Midbrain (tissue), 1 donor: ENCODE measurements at places on chromosomes 2 and 18.
A peak's percentile ranks its signal among the peaks of the same experiment; 100 is the strongest.

DNA sequence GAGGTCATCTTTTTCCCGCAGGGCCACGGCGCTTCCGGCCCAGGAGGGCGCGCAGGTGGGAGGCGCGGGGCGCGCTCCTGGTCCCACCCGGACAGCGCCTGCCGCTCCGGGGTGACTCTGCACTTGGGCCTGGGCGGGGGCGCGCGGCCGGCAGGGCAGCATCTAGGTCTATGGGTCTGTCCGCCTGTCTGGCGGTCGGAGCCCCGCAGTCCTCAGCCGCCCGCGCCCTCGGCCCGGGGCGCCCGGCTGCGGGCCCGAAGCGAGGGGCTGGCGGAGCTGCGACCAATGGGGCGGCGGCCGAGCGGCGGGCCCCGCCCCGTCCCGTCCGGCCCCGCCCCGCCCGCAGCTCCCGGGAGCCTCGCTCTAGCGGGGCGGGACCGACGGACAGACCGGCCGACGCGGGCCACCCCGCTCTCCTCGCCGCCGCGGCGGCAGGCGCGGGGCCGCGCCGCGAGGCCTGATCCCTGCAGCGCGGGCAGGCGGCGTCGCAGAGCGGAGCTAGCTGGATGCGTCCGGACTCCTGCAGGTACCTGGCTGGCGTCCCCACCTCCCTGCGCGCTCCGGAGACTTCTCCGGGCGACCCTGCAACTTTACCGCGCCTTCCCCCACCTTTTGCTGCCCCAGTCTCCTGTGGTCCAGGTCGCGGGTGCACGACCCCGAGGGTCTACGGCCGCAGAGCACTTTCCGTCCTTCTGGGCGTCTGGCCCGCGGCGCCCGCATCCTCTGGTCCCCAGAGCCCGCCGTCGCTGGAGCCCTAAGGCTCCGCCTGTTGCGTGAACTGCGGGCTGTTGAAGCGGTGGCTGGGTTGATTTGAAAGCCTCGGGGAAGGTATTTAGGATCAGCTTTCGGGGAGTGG lies at the start of gene KCNS3:
TSS of gene KCNS3 (plus strand) at position 387 of the 856 bp plus-strand sequence. CDS start 52,342 bp downstream, outside the sequence.
- DNase-seq = peak; percentile 42

GRCh38 chr2:6932828-6933227 lies 15.6 kb downstream of the RNF144A start:
- peak; percentile 53 for DNase-seq

DNA sequence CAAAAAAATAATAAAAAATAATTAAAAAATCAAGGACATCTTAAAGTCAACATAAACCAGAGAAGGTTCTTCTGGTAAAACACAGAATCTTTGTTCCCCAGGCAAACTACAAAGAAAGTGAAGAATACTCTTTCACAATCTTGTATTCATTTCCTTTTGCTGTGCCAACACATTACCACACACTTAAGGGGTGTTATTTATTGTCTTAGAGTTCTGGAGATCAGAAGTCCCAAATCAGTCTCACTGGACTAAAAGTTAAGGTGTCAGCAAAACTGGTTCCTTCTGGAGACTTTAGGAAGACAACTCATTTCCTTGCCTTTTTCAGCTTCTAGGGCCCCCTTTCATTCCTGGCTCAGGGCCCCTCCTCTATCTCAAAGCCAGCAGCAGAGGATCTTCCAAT lies 12.2 kb upstream of the CAB39 start:
- peak; percentile 33 for DNase-seq

GRCh38 chr2:46780801-46781445 lies 134.7 kb downstream of the MCFD2 start:
- no peak for DNase-seq

DNA sequence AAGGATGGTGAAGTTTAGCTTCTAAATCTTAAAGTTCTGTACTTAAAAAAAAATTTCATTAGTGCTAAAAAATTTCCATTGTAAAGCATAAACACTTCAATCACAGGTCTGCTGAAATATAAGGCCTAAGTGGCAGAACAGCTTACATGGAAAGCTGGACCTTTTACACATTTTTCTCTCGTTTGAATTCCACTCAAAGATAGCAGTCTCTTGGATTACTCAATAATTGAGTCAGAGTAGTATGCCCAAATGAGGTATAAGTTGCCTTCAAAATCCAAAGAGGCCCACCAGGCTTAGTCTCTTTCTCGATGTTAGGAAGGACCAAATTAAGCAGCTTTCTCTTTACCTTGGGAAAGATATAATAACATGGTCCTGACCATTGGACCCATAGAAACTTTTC lies 220.4 kb upstream of the CWC22 start:
- DNase-seq = no peak

DNA sequence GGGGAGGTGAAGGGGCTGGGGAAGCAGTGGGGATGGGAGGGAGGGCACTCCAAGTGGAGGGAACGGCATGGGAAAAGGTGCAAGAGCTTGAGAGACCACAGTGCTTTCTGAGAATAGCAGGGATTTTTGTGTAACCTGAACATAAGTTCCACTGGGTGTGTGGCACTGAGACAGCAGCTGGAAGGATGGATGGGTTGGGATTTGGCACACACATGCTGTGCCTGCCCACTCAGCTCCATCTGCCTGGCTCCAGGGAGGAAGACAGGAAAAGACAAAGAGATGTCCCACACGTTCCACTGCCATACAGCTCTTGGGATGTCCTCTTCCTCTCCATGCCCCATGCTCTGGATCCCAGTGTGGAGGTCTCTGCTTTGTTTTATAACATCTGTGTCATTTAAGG lies 114.1 kb upstream of the TEX51 start:
- no peak for DNase-seq

- DNase-seq = no peak
Measured at GRCh38 chr2:237075749-237076599, 9.7 kb upstream of the COPS8 start.

DNA sequence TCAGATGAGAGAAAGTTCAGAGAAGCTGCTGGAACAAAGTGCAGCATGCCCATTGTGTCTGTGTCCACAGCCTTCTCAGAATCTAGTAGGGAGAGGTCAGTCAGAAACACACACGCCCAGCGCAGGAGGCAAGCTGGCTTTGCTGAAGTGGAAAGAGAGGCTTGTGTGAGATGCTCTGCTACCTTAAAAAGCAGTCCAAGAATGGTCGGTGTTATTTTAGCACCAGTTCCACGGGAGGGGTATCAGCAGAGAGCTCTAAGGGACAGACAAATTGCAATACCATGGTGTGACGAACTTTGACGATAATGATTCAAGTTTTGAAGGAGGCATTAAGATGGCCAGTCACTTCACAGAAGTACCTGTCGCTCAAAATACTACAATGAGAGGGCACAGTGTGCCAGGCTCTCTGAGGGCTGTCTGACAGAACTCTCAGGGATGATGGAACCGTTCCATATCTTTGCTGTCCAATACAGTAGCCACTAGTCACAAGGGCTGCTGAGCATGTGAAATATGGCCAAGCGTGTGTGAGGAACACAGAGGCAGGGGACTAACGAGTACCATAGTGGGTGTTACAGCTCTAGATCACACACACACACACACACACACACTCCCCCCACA lies 237.5 kb upstream of the TMEM200C start:
- no peak for DNase-seq

DNA sequence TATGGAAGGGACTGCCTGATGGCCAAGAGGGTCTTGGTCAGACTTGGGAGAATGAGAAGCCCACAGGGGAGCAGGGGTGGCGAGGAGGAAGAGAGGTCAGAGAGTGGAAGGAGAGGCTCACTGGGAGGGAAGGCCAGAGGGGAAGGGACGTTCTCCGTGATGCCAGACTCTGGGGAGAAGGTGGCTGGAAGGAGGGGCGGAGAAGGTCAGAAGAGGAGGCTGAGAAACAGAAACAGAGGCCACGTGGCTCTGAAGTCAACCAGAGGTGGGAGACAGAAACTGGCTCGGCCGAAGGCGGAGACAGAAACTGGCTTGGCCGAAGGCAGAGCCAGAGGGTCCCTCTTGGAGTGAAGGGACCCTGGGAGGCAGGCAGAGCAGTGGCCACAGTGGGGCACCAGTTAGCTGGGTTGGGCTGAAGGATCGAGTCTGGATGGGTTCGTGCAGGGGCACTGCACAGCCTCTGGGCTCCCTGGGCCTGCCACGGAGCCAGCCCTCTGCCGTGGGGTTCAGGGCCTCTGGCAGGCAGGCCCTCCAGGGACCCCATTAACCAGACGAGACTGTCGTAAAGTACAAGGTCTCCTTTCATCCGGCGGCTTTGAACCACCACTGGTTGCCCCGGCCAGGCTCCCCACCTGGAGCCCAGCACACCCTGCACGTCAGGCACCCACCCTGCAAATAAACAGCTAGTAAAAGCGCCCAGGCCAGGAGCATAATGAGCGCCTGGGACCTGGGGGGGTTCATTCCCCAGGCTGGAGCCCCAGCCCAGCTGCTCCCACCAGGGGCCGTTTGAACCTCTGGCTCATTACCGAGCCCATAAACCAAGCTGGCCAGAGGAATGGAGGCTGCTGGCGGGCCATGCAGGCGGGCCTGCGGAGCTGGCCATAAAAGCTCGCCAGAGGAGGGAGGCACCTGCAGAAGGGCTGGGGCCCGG lies 218.8 kb downstream of the DYSF start:
- DNase-seq = no peak

GRCh38 chr18:63238693-63239075 lies 80.9 kb downstream of the BCL2 start:
- DNase-seq = no peak

- no peak for DNase-seq
Measured at GRCh38 chr2:25572638-25573037, 100.7 kb downstream of the DTNB start.

GRCh38 chr18:58590839-58591238 lies 38.1 kb downstream of the ALPK2 start:
- no peak for DNase-seq

- no peak for DNase-seq
Measured at GRCh38 chr2:204984518-204984917, 439.2 kb downstream of the PARD3B start.

DNA sequence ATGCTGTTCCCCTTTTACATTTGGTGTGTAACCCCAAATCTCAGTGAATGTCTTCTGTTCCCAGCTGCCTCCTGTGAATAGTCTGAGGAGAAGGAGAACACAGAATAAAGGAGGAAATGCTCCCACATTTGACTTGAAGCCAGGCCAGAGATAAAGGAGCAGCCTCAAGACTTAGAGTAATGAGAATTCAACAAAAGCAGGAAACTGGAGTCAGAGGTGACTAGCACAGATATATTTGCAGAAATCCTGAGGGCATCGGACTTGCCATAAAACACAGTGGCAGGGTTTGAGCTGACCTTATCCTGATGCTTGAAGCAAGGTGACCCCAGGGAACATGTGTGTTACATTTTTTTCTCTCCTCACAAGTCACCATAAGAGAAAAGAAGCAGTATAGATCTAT lies 291.4 kb upstream of the RND3 start:
- no peak for DNase-seq

DNA sequence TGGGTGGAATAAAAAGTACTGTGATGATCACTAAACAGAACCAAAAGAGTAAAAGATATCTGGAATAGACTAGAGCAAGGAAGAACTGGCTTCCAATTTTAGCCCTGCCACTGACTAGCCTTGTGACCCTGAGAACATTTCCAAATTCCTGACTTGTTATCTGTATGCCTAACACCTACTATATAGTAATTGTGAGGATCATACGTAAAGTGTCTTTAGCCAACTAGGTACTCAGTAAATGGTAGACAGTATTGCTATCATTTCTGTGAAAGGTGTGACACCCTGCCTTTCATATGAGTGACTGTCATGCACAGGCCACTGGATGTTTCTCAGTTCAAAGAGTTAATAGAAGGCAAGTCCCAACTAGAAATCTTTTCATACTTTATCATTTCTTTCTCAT lies 29.8 kb downstream of the CYTIP start:
- DNase-seq = no peak

GRCh38 chr18:10482363-10482984 lies 28.0 kb downstream of the APCDD1 start:
- no peak for DNase-seq

DNA sequence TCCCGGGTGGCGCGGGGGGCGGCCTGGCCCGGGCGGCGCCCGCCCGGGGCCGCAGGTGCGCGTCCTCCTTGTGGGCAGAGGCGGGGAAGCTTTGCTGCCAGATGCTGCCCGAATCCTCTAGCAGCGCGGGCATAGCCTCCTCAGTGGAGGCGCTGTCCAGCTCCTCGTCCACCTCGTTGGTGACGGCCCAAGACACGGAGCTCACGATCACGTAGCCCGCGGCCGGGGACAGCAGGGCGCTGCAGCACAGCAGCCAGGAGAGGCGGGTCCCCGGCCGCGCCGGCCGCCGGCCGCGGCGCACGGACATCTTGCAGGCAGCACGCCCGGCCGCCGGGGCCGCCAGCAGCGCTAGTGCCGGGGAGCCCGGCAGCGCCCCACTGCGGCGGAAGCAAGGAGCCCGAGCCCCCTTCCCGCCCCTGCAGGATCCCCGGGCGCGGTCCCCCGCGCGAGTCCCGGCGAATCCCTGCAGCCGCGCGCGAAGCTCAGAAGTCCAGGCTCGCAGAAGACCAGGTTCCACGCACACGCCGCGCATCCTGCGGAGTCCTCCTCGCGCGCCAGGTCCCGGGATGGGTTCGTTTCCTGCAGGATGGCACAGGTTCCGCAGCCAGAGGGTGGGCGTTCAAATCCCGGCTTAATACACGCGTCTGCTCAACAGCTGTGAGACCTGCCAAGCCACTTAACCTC lies at the start of gene CREG2:
TSS of gene CREG2 (minus strand) at position 353 of the 684 bp plus-strand sequence. CDS start at position 307, 46 bp downstream.
- peak; percentile 55 for DNase-seq

- peak; percentile 64 for DNase-seq
Measured at GRCh38 chr2:189698020-189698887, 23.8 kb downstream of the ANKAR start.

GRCh38 chr18:70073432-70073831 lies 125.8 kb upstream of the CD226 start:
- no peak for DNase-seq

- no peak for DNase-seq
Measured at GRCh38 chr2:19068206-19068605, 290.2 kb downstream of the OSR1 start.

DNA sequence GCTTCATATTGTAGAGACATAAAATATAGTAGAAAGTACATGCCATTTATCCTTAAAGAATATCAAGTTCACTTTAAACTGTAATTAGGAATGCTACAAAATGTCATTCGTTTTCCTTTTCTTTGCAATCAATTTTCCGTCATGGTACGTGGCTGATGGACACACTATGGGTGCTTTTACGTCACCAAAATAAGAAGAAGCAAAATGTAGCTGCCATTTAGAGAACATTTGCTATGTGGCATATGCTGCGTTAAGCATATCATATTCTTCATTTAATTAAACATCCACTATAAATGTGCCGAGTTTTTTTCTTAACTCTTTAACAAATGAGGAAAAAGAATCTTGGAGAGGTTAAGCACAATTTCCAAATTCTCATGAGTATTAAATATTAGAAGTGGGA lies 1358.5 kb upstream of the NXPH2 start:
- no peak for DNase-seq

DNA sequence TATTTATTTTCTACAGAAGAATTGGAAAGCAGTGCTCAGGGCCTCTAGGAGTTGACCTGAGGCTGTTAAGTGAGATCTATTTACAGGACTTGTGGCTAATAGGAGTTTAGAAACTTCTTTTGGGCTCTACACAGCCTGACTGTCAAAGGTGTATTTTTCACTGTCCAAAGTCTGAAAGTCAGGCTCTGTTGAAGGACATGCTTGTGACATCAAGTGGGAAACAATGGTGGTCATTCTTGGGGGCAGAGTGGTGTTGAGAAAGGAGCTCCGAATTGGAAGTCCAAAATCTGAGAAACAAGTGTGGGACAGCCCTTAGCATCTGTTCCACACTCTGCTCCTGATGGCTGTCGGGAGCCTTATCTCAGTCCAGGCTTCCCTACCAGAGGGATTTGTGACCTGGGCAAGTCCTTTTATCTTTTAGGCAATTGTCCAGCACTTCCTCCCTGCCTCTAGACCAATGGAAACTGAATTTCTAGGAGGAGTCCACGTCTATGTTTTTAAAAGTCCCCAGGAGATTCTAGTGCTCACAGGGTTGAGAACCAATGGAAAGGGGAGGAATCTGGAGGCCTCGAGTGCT lies 76.4 kb downstream of the LIPG start:
- DNase-seq = no peak

GRCh38 chr2:8654483-8654882 lies 27.4 kb upstream of the ID2 start:
- DNase-seq = no peak
